Stimulated activated CD4-positive, alpha-beta T cell treated with anti-CD3 and anti-CD28 coated beads, Interleukin-4, amount 100 ng/mL, for 24 hours (primary cell): ENCODE measurements at places on chromosomes 3 and 15.

GRCh38 chr15:85897895-85898717, 103.4 kb upstream of the KLHL25 start:
- no peak for DNase-seq

DNA sequence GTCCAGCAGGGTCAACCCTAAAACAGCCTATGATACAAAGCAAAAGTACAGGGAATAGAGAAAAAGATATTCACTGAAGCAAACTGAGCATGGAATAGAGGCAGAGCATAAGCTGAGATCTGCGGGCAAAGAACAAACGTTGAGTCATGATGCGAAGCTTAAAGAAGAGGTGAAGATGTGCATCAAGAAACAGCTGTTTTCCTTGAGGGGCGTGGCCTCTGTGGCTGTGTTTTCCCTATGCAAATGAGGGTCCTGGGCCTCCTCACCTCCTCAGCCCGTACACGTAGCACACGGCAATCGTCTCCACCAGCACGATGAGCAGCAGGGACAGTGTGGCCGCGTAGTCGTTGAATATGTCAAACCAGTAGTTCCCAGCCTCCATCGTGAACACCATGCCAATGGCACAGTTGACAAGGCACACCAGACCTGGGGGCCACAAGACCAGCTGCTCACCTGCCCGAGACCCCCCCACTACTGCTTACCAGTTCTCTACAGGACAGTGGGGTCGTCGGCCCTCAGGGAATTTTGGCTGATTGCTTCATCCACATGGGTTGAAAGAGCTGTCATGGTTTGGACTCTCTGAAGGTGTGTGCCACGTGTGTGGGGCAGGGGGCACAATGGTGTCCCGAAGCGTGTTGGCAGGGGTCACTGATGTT, 33.6 kb downstream of the SLC6A20 start:
- no peak for DNase-seq

DNA sequence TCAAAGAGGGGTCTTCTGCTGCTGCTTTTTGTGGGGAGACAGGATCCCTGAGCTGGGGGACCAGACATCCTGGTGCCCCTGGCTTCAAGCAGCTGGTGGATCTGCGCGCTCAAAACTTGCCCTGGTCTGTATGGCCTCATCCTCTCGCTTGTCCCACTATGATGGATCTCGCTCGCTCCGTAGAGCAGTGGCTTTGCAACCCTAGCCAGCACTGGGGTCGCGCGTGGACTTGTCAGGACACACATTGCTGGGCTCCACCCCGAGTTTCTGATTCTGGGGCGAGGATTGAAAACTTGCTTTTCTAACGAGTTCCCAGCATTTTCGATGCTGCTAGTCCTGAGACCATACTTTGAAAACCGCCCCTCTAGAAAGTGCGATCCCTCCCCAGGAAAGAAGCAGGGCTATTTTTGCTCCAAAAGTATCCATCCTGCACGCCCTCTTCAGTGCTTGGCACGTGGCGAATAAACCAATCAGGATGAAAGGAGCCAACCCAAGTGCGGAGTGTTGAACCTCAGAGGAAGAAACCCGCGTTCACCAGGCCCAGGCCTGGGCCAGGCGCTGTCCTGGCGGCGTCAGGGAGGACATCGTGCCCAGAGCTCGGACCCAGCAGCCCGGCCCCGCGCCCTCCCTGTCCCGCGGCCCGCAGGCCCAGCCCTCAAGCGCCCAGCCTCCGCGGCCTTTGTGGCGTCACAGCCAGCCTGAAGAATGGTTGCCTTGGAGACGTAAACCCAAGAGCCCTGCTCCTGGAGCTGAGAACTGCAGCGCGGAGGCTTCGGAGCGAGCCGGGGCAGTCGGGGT, at the start of gene CFAP100:
Gene CFAP100, plus strand, starts transcription at position 731 of the 798 bp plus-strand sequence. CDS start 1,092 bp downstream, outside the sequence.
- DNase-seq: no peak

DNA sequence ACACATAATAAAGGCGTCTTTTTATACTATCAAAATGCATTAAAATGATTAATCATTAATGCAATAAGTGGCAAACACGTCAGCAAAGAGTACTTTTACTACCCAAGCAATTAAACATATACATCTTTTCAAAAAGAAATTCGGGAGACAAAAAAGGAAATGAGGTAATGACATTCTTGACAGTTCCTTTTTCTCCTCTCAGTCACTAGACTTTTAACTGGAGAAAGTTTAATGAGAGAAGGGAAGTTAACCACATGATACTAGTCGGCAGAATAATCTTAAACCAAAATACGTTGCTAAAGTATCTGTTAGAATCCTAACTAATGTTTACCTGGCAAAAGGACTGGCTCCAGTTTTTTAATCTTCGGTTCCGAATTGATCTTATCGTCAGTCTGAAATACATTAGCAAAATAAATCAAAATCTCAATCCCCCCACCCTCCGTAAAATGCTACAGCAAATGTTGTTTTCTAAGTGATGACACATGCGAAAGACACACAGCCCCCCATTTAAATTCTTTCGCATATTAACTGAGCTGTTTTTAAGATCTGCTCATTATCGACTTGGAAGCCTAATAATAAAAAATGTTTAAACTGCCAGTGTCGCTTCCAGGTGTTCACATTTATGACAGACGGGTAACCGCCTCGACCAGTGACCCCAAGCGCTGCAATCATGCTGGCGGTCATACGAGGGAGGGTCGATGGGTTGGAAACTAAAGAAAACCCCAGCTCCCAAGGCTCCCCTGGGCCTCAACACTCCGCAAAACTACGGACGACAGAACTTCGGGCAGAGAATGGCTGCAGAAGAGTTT, 778 bp downstream of the MTMR10 start:
- no peak for DNase-seq

DNA sequence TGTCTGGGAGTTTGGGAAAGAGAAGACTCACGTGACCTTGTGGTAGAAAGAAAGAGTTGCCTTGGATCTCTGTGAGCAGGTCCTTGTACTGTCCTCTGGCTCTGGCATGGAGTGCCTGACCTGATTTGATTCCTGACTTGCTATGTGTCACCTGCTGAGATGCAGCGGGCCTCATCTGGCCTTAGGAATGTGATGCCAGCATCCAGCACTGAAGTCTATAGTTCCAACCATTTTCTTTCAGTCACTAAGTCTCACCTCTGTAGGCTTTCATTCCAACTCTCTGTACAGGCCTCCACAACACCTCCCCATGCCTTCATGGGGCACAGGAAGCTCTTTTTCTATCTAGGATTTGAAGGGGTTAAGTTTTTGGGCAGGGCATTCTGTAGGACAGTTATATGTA, 12.1 kb upstream of the OXSR1 start:
- no peak for DNase-seq

DNA sequence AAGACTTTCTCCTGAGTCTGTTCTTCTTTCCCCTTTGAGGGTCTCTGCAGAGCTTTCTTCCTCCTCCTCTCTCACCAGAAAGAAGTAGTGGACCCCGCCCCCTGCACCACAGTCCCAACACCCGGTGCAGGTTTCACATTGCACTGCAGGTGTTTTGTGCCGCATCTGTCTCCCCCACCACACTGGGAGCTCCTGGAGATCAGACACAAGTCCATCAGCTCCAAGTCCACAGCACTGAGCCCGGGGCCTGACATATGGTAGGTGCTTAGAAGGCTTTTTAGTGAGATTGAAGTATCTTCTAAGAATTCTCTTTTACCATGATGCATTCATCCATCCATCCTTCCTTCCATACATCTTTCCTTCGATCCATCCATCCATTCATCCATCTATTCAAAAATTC, 9.8 kb downstream of the STRA6 start:
- no peak for DNase-seq

- DNase-seq: no peak
Measured at GRCh38 chr3:161700998-161701397, 204.4 kb downstream of the OTOL1 start.

- no peak for DNase-seq
Measured at GRCh38 chr3:140758791-140759444, 81.1 kb downstream of the TRIM42 start.

DNA sequence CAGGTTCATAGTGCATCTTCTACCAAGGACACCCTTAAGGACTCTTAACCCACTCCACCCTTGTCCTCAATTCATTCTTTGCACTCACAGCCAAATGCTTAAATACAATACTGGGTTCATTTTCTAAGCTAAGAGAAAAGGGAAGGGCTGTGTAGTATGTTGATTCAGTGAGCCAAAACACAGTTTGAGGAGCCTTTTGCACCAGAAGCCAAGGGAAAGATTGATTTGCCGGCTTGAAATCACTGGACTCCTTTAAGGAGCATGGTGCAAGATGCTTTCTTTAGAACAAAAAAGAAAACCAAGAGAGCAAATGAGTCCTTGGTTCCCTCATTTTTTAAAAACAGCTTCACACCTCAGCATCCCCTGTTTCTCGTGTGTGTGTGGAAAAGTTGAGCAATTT, 47.8 kb downstream of the BOC start:
- no peak for DNase-seq

DNA sequence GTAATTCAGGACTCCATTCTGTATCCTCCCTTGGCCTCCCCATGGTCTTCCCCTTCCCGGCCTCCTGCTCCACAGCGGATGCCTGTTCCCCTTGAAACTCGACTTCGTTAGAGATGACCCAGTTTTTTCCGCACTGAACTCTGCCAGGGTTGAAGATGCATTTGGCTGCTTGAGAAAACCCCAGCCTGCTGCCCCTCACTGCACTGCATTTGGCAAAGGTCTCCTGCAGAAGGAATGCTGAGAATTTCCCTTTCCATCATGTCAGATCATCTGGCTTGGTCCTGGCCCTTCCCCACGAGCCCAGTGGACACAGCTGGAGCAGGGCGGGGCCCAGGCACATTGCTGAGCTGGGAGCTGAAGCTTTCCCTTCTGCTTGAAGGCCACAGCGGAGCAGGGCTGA, 37.6 kb upstream of the RGMA start:
- DNase-seq: no peak

GRCh38 chr3:150751781-150752263, 11.1 kb downstream of the SIAH2 start:
- DNase-seq: no peak

- DNase-seq: no peak
Measured at GRCh38 chr3:14435175-14436014, 33.0 kb downstream of the SLC6A6 start.

- DNase-seq: no peak
Measured at GRCh38 chr3:15215996-15216395, 9.9 kb downstream of the CAPN7 start.

DNA sequence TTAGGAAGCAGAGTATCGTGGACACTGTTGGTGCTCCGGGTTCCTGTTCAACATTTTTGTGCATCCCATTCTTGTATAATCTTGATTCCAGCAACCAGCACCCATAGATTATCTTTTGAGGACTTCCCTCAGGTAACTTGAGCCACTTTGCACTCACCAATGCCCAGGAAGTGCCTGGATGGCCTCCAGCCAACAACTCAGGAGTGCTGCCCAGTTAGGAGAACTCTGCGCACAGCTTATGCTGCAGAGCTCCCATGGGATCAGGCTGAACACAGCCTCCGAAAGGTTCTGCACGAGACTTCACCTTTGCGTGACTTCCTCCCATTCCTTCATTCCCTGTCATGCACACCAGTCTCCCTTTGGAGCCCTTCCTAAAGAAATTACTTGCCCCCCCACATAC, 64.3 kb upstream of the LRRN1 start:
- DNase-seq: no peak

DNA sequence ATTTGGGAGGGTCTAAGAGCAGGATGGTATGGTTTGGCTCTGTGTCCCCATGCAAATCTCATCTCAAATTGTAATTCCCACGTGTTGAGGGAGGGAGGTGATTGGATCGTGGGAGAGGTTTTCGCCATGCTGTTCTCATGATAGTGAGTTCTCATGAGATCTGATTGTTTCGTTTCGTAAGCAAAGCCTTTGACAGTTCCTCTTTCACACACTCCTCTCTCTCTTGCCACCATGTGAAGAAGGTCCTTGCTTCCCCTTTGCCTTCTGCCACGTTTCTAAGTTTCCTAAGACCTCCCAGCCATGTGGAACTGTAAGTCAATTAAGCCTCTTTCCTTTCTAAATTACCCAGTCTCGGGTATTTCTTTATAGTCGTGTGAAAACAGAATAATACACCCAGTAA, 553.7 kb downstream of the TAFA4 start:
- DNase-seq: no peak

DNA sequence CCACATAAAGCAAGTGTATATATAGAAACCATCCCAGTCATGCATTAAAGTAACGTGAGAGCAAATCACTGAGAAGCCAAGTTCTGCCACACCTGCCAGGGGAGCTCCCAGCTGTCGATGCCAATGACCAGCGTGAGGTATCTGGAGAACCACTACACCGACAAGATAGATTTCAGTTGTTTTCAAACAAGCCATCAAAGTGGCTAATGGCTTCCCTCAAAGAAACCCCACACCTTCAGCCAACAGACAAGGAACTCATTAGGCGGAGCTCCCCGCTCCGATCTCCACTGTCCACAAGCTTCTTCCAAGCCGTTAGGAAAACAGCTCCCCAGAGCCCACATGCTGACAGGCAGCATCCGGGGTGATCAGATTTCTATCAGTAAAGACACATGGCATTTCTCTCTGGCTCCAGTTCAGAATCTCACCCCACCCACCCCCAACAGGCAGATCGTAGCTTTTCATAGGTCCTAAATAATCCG, 54.2 kb upstream of the SPATA12 start:
- no peak for DNase-seq

DNA sequence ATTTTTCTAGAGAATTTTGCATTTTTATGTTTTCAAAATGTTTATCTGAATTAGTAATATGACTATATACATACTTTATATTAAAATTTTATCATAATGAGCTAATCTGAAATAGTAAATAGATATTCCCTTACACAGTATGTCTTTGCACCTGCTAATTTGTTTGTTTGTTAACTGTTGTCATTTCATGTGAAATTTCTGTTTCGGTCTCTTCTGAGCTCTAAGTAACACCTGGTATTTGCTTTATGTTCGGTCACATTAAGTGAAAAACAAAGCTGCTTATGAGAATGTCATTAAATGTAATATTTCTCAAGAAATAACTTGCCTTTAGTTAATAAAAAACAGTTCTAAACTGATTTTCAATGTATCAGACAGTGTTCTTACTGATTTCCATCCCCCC, 61.1 kb downstream of the FNDC3B start:
- DNase-seq: no peak
